ENCODE measurements at places on chromosomes 5 and 9. TPM values are rescaled to one million over a fixed set of nuclear protein-coding genes. Genes with fewer than 3 reads are reported as not detected.

Gene IFNA21
- not detected for total RNA-seq

Gene CRHBP
- total RNA-seq = not detected

Gene PALM2AKAP2
- 0.54 TPM for total RNA-seq

Gene TSC1
- 52.8 TPM for total RNA-seq

Gene TEX48
- not detected for total RNA-seq

DNA sequence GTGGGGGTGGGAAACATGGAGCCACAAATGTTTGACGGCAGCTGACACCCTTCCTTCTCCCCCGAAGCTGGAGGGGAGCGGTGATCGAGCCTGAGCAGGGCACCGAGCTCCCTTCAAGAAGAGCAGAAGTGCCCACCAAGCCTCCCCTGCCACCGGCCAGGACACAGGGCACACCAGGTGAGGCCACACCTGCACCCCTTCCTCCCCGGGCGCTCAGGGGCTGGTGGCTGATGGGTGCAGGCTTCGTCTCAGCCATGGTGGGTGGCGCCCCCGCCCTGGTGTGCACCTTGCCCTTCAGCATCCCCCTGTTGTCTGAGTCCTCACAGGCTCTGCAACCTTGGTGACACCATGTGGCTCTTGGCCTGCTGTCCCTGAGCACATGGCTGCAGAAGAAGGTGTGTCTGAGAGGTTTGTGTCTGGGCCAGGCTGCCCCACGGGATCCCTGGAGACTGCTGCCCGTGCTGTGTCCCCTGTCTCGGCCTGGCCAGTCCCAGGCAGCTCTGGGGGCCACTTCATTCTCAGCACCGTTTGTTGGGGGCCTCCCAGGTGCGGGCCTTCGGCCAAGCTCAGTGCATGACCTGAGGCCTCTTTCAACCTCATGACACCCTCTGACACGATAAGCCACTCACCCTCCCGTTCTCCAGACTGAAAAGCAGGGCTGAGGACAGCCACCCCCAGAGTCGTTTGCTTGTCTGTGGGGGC, 11.1 kb downstream of the MAN1B1 start:
- no peak for DNase-seq
- no peak overlapping the region for H3K27ac ChIP-seq
- no peaks in the 10 kb centered on the region for H3K4me1 ChIP-seq
- H3K27me3 ChIP-seq = no peaks in the 10 kb centered on the region
- H3K4me3 ChIP-seq = no peak overlapping the region

DNA sequence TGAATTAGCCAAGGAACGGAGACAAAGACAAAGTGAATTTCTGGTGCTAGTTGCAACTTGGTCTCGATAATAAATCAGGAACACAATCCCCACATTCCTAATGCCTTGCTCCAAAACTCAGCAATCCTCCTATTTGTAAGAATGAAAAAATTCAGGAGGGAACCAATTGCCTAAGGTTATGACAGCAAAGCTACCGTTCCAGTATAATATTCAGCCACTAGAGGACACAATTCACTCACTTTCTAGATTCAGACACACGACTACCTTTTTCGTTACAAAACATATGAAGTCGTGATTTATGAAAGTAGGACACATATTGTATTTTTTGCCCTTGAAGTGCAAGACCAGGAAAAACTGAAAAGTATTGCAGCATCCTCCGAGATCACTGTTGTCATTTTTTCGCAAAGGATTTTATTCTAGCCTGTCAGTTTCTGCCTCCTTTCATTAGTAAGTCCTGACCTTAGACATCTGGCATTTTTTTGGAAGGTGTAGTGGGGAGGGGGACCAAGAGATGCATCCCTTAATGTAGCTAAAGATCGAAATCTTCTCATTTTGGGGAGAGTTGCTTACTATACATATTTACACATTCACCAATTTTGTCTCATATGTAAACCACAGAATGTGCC, 133.1 kb downstream of the DOCK8 start:
- no peaks in the 10 kb centered on the region for H3K4me1 ChIP-seq
- no peaks in the 10 kb centered on the region for H3K36me3 ChIP-seq
- no peaks in the 10 kb centered on the region for H3K27me3 ChIP-seq

GRCh38 chr5:119706049-119706448, 76.7 kb downstream of the FAM170A start:
- no peaks in the 10 kb centered on the region for H3K36me3 ChIP-seq
- H3K27me3 ChIP-seq = no peaks in the 10 kb centered on the region
- no peaks in the 10 kb centered on the region for H3K4me1 ChIP-seq
- DNase-seq = no peak
- no peak overlapping the region for H3K4me3 ChIP-seq

DNA sequence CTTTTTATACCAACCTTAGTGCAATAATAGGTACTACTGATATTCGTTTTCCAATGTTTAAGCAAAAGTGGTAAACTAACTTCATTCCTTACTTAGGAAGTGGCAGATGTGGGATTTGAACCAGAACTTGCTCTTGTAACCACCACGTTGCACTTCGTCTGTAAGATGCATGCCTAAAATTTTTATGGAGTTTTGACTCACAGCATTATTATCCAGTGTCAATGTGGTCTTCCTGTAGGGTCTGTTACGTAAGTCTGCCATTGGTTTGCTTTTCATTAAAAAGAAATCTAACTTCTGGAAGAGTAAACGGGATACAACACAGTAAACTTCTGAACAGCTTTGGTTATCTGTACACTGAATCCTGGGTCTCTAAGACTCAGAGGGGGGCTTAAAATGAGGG, 521.0 kb upstream of the WWC1 start:
- no peak for DNase-seq
- no peaks in the 10 kb centered on the region for H3K27me3 ChIP-seq
- no peaks in the 10 kb centered on the region for H3K4me1 ChIP-seq

DNA sequence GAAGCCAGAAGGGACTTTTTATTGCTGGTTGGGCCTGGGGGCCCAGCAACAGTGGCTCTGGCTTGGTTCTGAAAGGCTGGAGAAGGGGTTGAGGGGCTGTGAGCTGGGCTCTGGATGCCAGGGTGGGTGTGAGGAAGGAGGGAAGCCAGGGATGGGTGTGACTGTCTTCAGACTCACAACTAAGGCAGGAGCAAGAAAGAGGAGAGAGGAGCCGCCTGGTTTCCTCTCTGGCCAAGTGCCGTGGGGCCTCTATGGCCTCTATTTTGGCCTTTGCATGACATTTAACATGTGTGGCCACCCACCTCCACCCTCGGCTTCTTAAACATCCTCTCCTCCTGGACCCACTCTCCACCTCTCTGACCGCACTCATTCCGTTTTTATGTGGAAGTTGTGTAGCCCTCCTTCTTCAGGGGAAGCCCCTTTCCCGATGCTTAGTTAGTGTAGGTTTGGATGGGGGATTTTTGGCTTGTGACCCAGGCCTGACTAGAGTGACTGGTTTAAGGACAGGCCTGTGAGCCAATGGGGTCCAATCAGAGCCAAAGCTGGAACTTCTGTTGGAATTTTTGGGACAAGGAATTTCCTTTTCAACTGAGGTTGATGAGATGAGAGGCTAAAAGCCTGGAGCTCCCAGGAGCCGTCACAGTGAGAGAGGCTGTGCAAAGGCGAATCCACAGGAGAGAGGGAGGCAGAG, 517.8 kb downstream of the CCDC171 start:
- H3K27ac ChIP-seq = no peak overlapping the region
- no peaks in the 10 kb centered on the region for H3K27me3 ChIP-seq
- DNase-seq = no peak
- no peak overlapping the region for H3K4me3 ChIP-seq
- H3K4me1 ChIP-seq = no peaks in the 10 kb centered on the region

Measured in Caco-2 (cell line).